Activated T-helper 17 cell treated with anti-CD3 and anti-CD28 coated beads, Interleukin-2, amount 50 U/mL, for 72 hours (primary cell): ENCODE measurements at places on chromosomes 4 and X. TPM values are rescaled to one million over a fixed set of nuclear protein-coding genes. Genes with fewer than 3 reads are reported as not detected.

The NIPAL1 gene
- total RNA-seq = 1.3 TPM

The CENPVL1 gene
- total RNA-seq = not detected

The AR gene
- not detected for total RNA-seq

The PNMA3 gene
- 1.8 TPM for total RNA-seq

The ANKRD17 gene
- total RNA-seq = 70.7 TPM

The VCX2 gene
- not detected for total RNA-seq

The TRMT2B gene
- 29.2 TPM for total RNA-seq

The SSX3 gene
- total RNA-seq = not detected

The RASL11B gene
- total RNA-seq = 0.34 TPM

The ERAS gene
- total RNA-seq = 0.26 TPM

The SMARCA1 gene
- 0.53 TPM for total RNA-seq

The TLR6 gene
- 3.0 TPM for total RNA-seq

The DRD5 gene
- total RNA-seq = not detected

The SPACA5 gene
- not detected for total RNA-seq

The PALLD gene
- total RNA-seq = 11.3 TPM

The SYAP1 gene
- 14.7 TPM for total RNA-seq

The CENPI gene
- total RNA-seq = 18.6 TPM

The ZNF711 gene
- total RNA-seq = 0.32 TPM

The ARAP2 gene
- 51.7 TPM for total RNA-seq

The ALB gene
- not detected for total RNA-seq

The KLHL4 gene
- not detected for total RNA-seq

The PPP3CA gene
- 14.6 TPM for total RNA-seq

The WWC2 gene
- 11.9 TPM for total RNA-seq

The SSX2B gene
- total RNA-seq = not detected

The WDR17 gene
- 1.3 TPM for total RNA-seq

The HAND2 gene
- not detected for total RNA-seq

The ARHGAP24 gene
- not detected for total RNA-seq

The OCIAD2 gene
- total RNA-seq = 41.9 TPM

The RS1 gene
- total RNA-seq = not detected

The FAM9C gene
- 0.21 TPM for total RNA-seq

The ASB5 gene
- not detected for total RNA-seq

The CENPE gene
- total RNA-seq = 39.4 TPM

The FAM236A gene
- total RNA-seq = not detected

The HSD17B13 gene
- total RNA-seq = 0.11 TPM

The LDB2 gene
- not detected for total RNA-seq

The UCP1 gene
- total RNA-seq = not detected

The MAOB gene
- total RNA-seq = not detected

The KIT gene
- total RNA-seq = 0.69 TPM

The DOCK11 gene
- 45.5 TPM for total RNA-seq

The SATL1 gene
- total RNA-seq = not detected

The GSX2 gene
- not detected for total RNA-seq

The CT45A5 gene
- total RNA-seq = not detected

The ITIH6 gene
- not detected for total RNA-seq

The SFRP2 gene
- total RNA-seq = not detected

The EGFL6 gene
- total RNA-seq = 0.21 TPM

The IL9R gene
- 4.1 TPM for total RNA-seq

The GYPB gene
- not detected for total RNA-seq

The SPANXC gene
- total RNA-seq = not detected

The ZNF330 gene
- total RNA-seq = 43.7 TPM

The MTTP gene
- total RNA-seq = 0.53 TPM

The CDS1 gene
- total RNA-seq = 0.15 TPM
